ENCODE measurements at places on chromosomes 4 and X. TPM values are rescaled to one million over a fixed set of nuclear protein-coding genes. Genes with fewer than 3 reads are reported as not detected.

The MAGEB17 gene
- total RNA-seq = not detected

The RTL3 gene
- not detected for total RNA-seq

DNA sequence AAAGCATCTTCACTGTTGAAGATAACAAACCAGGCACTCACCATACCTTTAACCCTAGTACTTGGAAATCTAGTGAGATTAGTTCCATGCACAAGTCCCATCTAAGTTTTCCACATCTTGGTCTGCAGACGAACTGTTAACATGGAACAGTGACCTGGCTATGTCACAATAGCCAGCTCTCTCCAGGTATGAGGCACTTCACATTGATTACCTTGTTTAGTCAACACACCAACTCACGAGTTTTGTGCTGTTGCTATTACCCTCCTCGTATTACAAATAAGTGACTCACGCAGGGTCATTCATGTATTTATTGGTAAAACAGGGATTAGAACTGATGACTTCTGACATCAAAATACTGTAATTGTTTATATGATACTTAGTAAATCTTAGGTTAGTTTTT lies 36.4 kb upstream of the FRAS1 start:
- DNase-seq = no peak

GRCh38 chrX:11363069-11363594 lies 69.9 kb downstream of the AMELX start:
- no peak for DNase-seq

DNA sequence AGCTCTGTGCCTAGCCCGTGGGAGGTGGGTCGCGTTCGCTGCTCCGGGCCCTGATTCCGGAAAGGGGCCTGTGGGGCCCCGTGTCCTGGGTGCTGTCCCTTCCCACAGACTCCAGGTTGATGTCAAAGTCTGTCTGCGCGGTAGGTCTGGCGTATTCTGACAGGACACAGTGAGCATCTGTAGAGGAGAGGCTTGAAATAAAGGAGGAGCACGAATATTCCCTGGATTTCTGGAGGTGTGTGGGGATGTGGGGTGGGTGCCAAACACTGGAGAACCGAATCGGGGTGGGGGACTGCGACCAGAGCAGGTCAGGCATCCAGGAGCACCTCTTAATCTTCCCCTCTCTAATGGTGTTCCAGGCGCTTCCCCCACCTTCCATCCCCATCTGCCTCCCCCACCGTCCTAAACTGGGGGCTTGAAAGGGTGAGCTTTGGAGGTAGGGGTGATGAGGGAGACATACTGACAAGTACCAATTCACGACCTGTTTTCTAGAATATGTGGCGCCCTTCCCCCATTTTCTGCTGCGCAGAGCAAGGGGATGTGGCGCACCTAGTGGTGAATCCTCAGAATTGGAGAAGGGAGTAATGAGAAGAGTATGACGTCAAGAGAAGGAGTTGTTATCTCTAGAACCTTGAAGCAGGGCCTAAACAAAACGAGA lies 877 bp downstream of the GPRASP1 start:
- peak; percentile 45 for DNase-seq

- peak; percentile 22 for DNase-seq
These were observed 875 bp downstream of the LAP3 start for GRCh38 chr4:17577665-17578481.

DNA sequence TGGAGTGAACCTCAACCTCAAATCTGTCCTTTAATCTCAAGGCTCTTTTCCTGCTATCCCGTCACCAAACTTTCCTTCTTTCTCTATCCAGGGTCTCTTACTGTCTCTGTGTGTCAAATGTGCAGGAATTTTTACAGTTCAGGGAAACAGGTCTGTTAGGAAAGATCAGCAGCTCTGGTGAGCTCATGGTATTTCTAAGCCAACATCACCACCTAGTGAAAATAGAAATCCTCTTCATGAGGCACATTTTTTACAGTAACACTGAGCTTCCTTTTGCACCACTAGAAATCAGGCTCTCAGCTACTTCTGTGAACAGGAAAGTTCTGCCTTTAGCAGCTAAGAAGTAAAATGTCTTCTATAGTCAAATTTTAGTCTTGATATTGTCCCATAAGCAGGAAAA lies 39.6 kb downstream of the NUDT11 start:
- peak; percentile 1 for DNase-seq

- peak; percentile 47 for DNase-seq
These were observed 112.5 kb upstream of the ATP6AP2 start for GRCh38 chrX:40468033-40468846.

The CAMK2D gene
- total RNA-seq = 378 TPM

- DNase-seq = no peak
These were observed 30.6 kb downstream of the PTTG2 start for GRCh38 chr4:37990731-37991245.

The ADAM29 gene
- not detected for total RNA-seq

The SLITRK2 gene
- total RNA-seq = not detected

DNA sequence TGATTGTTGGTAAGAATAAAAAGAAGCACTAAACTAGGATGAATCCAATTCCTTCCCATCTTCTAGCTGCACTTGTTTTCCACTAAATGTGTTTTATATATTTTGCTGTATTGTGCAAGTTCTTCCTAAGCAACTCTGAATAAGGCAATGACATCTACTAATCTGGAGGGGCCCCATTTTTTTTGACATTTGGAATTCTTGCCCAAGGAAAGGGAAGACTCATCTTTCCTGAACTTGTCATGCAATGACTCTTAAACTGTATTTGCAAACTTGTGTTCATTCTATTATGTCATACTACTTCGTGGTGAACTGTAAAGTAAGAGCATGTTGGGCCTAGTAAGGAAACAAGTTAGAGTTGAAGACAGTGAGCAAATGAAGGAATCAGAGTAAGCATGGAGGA lies 45.9 kb downstream of the FREM3 start:
- DNase-seq = no peak

The SSX1 gene
- total RNA-seq = not detected

DNA sequence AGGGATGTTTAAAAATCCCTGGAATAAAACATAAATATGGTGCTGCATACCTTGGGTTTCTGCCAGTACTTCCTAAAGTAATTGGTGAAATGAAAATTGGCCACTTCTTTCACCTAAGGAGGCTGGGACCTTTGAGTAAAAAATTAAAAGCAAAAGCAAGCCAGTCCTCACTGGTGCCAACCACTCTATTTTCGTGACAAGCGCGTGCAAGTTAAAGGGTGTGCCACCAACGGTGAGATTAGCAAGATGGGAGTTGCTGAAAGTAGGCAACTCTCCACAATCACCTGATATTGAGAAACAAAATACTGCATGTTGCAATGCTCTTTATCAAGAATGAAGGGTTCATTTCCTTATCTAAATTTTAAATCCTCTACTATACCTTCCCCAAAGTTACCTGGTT lies 19.7 kb upstream of the RTL9 start:
- DNase-seq = no peak

The NAP1L5 gene
- 11.3 TPM for total RNA-seq

- DNase-seq = no peak
These were observed 379.6 kb downstream of the IL15 start for GRCh38 chr4:142016031-142016430.

- peak; percentile 79 for DNase-seq
These were observed 13.0 kb downstream of the CXCL13 start for GRCh38 chr4:77618383-77619241.

GRCh38 chr4:146308951-146309350 lies 94.6 kb downstream of the REELD1 start:
- DNase-seq = peak; percentile 69

GRCh38 chrX:13990126-13990800 lies 39.4 kb downstream of the GEMIN8 start:
- no peak for DNase-seq

The DGAT2L6 gene
- not detected for total RNA-seq

GRCh38 chr4:154341448-154341847 lies 150.2 kb downstream of the DCHS2 start:
- no peak for DNase-seq

DNA sequence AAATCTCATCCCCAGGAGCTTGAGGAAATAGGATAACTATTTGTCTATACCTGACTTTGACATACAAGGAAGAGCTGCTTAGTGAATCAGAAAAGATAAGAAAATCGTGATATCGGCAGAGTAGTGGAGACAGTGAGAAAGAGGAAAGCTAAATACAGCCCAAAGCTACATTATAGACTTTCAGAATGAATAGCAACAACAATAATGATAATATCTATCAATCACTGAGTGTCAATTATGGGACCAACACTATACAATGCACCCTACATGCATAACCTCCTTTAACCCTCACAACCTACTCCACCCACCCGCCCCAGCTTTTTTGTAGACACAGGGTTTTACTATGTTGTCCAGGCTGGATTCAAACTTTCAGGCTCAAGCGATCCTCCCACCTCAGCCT lies 205.1 kb downstream of the PPP3CA start:
- DNase-seq = no peak

The AFF2 gene
- total RNA-seq = 6.6 TPM

GRCh38 chrX:38939067-38939466 lies 137.8 kb downstream of the MID1IP1 start:
- peak; percentile 96 for DNase-seq

- DNase-seq = no peak
These were observed 44.0 kb upstream of the EOLA2 start for GRCh38 chrX:149982310-149982709.

DNA sequence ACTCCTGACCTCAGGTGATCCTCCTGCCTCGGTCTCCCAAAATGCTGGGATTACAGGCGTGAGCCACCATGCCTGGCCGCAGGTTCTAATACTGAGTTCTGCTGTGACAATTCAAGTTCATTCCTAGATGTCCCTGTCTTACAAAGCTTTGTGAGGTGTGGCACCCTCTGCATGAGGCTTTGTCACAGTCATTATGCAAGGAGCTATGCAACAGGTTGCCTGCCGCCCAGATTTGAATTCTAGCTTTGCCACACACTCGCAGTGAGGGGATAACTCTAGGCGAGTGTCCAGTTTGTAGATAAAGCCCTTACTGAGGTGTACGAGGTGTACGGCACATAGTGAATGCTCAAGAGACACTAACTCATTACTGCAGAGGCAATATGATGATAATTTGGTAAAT lies 3.5 kb downstream of the CCDC110 start:
- DNase-seq = no peak

DNA sequence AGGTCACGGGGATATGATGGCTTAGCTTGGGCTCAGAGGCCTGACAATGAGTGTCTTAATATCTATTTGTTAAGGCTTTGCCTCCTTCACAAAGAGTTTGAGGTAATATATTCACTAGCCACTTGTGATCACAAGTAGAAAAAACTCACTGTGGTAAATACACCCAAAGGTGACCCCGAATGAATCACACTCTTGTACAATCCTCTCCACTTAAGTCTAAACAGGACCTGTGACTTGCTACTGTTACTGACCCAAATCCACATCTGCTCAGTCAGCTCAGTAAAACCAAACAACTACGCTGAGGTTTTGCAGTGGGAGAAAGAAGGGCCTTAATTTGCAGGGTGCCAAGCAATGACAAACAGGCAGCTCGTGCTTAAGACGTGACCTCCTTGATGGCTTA lies 223.8 kb upstream of the MAGEC2 start:
- no peak for DNase-seq

- DNase-seq = peak; percentile 67
These were observed 74.6 kb downstream of the MXRA5 start for GRCh38 chrX:3271834-3272186.

The FAM236D gene
- not detected for total RNA-seq

The GABRB1 gene
- total RNA-seq = 1.4 TPM

The QRFPR gene
- not detected for total RNA-seq

DNA sequence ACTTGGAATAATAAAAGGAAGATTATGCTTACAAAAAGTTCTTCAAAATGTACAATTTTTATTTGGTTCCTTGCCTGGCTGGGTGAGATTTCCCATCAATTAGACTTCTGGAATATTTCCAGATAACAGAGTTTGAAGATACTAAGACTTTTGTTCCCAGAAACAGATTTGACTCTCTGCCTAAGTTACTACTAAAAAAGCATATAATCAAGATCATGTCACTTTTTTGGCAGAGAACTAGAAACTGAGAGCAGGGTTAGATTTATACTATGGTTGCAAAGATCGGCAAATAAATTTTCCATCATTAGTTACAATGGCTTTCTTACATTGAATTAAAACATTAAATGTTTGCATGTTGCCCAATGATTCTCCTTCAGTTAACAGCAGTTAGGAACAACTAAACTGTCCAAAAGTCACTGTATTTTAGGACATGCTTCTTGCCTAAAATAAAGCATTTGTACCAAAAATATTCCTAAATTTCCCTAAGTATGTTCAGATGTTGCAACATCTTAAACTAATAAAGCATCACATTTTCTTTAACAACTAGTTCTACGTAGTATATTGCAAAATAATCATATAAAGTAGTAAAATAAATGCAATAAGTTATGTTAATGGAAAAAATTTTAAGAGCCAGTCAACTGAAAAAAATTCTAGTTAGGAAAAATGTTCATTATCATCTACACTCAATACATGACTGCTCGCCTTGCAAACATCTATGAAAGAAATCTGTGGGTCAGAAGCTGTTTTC lies 73.0 kb downstream of the SEC24D start:
- peak; percentile 83 for DNase-seq

DNA sequence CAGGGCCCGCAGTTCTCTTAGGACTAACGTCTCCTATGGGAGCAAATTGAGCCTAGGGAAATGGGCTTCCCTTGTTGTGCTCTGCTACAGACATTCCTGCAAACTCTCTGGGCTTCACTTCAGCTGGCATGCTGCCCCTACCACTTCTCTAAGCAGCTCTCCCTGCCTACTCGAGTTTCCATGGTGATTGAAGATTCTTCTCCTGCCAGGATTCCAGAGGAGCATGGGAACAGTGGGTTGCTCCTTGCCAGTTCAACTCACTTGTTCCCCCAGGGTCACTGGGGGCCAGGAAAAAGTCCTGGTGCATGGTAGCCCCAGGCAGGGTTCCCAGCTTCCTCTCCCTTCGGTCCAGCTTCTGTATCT lies 21.1 kb upstream of the WDR17 start:
- peak; percentile 45 for DNase-seq

The POU3F4 gene
- total RNA-seq = not detected

DNA sequence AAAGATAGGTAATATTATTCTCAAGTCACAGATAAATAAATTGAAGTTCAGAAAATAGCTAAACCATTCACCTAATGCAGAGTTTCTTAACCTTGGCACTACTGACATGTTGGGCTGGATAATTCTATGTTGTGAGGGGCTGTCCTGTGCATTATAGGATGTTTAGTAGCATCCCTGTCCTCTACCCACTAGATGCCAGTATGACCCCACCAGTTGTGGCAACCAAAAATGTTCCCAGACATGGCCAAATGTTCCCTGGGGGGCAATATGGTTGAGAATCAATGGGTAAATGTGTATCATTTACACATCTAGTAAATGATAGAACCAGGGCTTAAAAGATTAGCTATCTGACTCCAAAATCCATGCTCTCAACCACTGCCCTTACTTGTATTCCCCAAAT lies 140.9 kb downstream of the COL4A6 start:
- DNase-seq = no peak

The GLRA3 gene
- total RNA-seq = not detected

- DNase-seq = no peak
These were observed 192.3 kb downstream of the SPATA18 start for GRCh38 chr4:52243367-52243766.

DNA sequence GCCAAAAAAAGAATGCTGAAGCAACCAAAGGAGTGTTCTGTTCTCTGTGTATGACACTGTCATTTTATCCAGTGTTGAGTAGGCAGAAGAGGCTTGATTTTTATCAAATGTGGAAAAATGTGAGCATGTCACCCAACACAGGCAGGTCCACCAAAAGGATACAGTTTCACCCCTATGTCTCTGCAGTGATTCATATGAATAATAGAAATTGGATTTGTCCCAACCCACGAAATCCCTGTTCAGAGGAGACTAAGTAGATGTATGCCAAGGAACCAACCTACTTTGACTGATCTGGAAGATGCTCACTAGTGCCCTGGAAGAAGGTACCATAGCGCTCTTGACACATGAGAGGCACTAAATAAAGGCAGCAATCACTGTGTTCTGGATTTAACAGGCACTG lies 72.5 kb downstream of the FGF13 start:
- DNase-seq = no peak

All from fibroblast of the aortic adventitia (primary cell).